Thoracic aorta endothelial cell (primary cell): ENCODE measurements at places on chromosomes 7 and 10. TPM values are rescaled to one million over a fixed set of nuclear protein-coding genes. Genes with fewer than 3 reads are reported as not detected.

The UBN2 gene
- 11.3 and 12.5 TPM in 2 replicates for total RNA-seq

The AKR1C4 gene
- not detected in 2 replicates for total RNA-seq

The EIF5AL1 gene
- 0.93 and 1.6 TPM in 2 replicates for total RNA-seq

The VGF gene
- total RNA-seq, result 0.07 TPM in 1 of 2 replicates, not detected in the other
